ENCODE measurements at places on chromosomes 2 and 18. TPM values are rescaled to one million over a fixed set of nuclear protein-coding genes. Genes with fewer than 3 reads are reported as not detected.

The MTLN gene
- 50.5 TPM for polyA plus RNA-seq

The SLC4A3 gene
- polyA plus RNA-seq = 6.9 TPM

DNA sequence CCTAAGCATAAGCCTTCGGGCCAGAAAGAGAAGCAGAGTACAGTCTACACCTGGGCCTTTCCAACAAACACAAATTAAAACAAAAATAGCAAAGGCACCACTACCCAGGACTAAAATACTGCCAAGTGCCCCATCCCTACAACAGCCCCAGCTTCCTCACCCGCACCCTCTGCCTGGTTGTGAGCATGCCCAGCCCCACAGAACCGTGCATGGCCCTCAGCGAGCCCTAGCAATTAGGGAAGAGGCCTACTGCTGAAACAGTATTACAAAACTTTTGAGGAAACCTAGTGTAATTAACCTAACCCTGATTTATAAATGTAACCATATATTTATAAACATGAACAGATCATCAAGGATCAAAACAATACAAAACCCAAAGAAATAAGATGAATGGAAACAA, 44.2 kb downstream of the FARSB start:
- no peak for DNase-seq

GRCh38 chr2:203806761-203807160, 60.8 kb upstream of the CTLA4 start:
- no peak for DNase-seq
